ENCODE measurements at places on chromosomes 4 and X.

- DNase-seq: no peak
Observed at GRCh38 chrX:132712350-132712749, 223.5 kb upstream of the MBNL3 start.

- no peak for DNase-seq
Observed at GRCh38 chr4:10079912-10080588, 36.5 kb downstream of the WDR1 start.

GRCh38 chr4:141580523-141580922 lies 55.9 kb upstream of the IL15 start:
- DNase-seq: no peak

- no peak for DNase-seq
Observed at GRCh38 chr4:79623021-79623870, 215.2 kb upstream of the GK2 start.

GRCh38 chrX:146481735-146482134 lies 327.8 kb upstream of the CXorf51B start:
- no peak for DNase-seq

GRCh38 chr4:169604131-169604900 lies 8.1 kb downstream of the NEK1 start:
- no peak for DNase-seq

- DNase-seq: no peak
Observed at GRCh38 chr4:84750260-84750959, 167.5 kb downstream of the CDS1 start.

DNA sequence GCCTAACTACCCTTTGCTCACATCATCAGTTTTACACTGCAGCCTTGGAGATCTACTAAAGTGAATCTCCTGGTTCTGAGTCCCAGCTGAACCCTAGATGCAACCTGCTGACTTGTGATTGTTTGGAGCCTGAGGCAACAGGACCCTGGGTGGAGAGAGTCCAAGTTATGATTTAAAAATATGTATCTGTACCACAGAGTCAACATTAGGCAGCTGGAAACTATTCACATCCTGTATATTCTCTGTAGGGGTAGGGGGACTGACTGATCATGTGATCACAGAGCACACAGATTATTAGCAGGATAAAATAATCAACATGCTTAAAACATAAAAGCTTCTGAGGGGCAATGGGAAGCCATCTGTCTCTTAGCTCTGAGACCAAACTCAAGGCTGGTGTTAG lies 52.1 kb downstream of the CT47B1 start:
- DNase-seq: no peak

DNA sequence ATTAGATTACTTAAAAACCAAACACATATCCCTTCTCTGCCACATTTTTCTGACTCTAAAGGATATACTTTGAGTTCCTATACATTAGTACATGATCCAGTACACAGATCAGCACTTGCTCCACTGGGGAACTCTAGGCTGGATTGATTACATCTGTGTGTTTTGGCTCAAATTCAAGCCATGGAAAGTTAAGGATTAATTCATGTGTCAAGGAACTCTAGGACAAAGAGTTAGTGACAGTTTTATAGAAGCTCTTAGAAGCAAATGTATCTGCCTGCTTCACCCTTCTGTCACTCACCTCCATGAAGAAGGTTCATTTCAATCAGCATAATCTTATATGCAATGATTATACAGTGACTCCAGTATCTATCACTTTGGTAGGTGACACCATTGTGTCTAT lies 43.2 kb downstream of the SCFD2 start:
- DNase-seq: no peak

GRCh38 chr4:6271701-6272465 lies 2.2 kb downstream of the WFS1 start:
- no peak for DNase-seq

DNA sequence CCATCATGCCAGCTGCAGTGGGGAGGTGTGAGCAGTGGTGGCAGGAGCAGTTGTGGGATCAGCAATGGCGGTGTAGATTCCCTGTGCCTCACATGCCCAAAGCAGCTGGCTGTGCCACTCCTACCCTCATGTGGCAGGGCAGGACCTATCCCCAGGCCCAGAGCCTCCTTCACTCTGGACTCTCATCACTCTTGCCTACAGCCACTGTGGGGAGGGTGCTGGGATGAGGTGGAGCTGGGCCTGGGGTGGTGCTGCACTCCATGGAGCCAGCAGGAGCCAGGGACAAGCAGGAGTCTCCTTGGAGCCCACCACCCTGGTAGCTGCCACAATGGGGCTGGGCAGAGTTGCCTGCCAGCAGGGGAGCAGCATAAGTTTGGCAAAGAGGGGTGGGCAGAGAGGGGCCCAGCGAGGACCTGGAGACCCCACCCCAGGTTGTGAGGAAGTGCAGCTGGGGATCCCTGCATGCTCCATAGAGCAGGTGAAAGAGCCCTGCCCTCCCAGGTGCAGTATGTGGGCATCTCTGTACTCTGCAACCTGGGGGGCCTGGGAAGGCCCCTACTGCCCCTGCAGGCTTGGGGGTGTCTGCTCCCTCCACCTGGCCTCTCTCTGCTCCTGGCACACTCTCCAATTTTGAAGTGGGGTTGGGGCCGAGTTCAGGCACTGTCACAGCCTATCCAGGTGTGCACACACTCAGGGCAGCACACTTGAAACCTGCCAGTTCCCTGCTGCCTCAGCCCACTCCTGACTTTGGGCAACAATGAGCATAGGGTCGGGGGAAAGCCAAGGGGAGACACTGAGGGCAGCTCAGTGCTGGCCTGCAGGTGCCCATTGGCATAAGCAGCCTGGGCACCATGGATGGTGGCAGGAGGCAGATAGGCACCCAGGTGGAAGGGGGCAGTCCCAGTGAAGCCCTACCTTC lies 74.0 kb upstream of the INTU start:
- no peak for DNase-seq

GRCh38 chr4:128596853-128597252 lies 212.6 kb upstream of the JADE1 start:
- no peak for DNase-seq

DNA sequence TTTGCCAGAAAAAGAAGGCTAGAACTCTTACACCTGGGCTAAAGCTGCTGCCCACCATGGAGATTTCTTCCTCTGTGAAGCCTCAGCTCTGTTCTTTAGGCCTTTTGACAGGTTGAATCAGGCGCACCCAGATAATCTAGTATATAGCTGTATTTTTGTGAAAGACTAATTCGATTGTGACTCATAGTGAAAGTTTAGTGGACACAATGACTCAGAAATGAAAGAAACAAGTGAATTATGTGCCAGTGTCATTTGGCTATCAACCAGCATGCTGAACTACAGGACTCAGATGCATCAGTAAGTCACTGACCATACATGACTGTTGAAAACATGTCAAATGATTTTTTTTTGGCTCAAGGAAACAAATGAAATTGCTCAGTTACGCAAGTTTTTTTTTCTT lies 425.4 kb downstream of the SLITRK2 start:
- no peak for DNase-seq

GRCh38 chrX:97672608-97673007 lies 788.9 kb downstream of the RPA4 start:
- DNase-seq: no peak

DNA sequence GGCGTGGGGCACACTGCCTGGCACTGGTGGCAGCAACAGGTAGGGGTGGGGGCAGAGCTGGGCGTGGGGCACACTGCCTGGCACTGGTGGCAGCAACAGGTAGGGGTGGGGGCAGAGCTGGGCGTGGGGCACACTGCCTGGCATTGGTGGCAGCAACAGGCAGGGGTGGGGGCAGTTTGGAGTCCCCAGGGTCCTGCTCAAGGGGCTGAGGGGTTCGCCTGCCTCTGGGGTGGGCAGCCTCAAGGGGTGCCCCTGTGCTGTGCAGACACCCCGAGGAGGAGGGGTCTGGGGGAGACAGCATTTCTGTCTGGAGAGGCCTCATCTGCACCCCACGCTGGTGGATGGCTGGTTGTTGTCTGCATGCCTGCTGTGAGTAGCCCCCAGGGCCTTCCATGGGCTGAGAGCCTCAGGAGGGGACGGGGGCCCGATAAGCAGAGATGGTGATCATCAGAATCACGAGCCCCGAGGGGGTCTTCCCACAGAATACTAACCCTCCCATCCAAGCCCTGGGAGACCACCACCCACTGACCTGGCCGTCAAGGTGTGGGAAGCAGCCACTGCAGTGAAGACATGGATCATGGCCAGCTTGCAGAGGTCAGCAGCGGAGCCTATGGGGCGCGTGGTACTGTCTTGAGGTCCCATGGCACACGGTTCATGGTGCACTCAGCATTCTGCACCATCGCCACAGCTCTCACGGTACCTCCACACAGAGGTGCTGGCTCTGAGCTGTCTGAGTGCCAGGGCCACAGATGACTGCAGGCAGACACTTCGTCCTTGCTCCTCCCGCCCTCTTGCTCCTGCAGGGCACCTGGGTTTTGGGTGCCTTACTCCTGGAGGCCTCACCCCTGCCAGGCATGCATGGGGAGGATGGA lies 21.5 kb downstream of the NAT8L start:
- DNase-seq: no peak

- DNase-seq: no peak
Observed at GRCh38 chrX:21373637-21374162, 518 bp upstream of the CNKSR2 start.

DNA sequence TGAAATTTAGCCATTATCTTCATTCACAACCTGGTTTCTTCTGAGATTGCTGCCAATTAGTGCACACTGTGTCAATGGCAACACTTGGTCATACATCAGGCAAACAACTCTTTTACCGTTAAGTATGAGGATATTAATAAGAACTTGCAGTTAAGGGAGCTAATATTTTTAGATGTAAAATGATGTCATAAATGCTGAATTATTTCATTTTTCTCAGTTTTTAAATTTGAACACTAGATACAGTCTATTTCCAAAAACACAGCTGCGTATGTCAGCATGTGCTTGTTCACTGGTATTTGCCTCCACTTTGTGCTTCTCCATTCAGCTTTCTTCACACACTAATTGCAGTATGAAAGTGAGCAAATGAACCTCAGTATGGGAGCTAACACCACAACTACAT lies 1.6 kb downstream of the KLHL13 start:
- no peak for DNase-seq

DNA sequence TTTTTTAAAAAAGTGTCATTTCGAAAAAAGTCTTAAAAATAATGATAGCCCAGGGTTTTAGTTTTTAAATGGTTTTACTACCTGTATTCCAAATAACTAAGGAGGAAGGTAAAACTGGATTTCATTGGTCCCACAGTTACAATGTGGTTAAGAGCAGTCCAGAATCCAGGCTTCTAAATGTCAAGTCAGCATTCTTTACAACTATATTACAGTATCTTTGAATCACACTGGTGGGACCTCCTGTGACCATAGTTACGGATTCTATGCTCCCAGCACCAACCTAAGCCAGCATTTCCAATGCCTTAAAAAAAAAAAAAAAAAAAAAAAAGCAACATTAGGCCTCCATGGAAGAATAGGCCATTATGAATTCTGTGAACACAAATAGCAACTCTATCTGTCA lies 6.2 kb downstream of the TIGD4 start:
- no peak for DNase-seq

DNA sequence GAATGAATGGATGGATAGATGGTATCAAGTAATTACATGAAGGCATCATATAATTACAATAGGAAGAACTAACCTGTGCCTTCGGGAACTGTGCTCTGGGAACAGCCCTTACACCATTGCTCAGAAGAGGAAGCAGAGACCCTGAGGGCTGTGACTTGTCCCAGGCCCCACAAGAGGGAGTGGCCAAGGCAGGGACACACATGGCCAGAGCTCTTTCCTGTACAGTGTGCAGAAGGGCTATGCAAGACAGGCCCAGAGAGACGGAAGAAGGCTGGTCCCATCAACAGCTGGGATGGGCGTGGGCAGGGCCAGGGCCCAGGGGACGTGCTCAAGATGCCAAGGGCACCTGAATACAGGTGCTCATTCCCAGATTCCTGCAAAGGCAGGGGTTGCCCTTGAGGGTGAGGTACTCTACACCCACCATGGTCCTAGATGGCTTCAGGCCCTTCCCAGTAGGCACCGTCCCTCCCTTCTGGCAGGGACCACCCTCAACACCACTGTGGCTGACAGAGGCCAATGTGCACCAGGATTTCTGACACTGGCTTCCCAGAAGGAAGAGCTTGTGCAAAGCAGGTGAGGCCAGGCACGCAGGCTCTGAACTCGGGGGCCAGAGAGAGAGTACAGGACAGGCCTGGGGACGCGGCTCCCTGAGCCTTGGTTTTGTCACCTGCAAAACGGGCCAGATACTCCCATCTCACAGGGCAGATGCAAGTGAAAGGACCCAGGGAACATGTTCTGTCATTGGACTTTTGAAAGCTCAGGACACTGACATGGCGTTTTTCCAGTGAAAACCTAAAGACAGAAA lies 1.7 kb downstream of the EVC2 start:
- DNase-seq: no peak

DNA sequence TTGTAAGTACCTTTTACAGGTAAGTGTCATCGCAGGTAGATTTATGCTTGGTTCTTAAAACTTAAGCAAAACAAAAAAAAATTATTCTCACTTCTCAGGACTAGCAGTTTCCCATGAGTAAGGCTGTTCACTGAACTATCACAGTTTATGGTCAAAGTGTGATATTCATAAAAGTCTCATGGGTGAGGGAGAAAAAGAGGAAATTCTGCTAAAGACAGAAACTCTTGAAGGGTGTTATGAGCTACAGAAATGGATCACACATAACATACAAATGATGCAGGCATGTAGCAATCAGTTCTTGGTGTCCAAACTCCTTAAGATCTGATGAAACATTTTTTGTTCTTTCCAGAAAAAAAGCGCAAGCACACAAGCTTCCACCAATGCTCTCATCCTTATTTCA lies 8.5 kb downstream of the RAB9A start:
- no peak for DNase-seq

DNA sequence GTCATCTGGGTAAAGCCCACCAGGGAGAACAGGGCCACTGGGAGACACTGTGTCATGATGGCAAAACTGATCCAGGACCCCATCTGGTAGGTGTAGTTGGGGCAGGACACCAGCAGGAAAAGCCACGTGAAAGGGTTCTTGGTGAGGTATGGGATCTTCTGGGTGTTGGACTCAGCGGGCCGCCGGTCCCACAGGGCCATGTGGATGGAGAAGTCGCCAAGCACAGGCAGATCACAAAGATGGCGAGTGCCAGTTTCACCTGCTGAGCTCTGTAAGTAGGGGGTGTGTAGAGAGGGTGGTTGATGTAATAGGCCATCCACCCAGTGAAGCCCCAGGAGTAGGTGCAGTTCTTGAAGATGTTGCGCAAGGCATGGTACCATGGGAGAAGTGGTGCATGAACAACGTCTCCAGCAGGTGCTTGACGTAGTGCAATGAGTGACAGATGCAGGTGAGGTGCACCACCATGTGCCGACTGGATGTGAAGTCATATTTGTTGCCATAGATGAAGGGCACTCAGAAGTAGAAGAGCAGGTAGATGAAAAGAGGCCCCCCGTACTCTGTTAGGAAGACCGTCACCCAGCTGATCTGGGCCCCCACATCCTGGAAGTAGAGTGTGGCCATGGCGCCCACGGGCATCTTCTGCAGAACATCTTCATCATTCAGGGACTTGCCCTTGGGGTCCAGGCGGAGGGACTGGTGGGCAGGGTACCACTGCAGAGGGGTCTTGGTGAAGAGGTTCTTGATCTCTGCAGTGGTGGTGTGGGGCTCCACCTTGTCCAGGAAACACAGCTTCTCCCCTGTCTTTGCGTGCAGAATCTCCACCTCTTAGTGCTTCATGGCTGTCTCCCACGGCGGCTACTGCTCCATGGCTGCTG lies 249.3 kb downstream of the ANKRD50 start:
- no peak for DNase-seq
